Hematopoietic multipotent progenitor cell (in vitro differentiated cells): ENCODE measurements at places on chromosomes 16 and 17.

- DNase-seq = peak; percentile 16
Measured at GRCh38 chr16:79261481-79261940, 339.0 kb downstream of the MAF start.

GRCh38 chr17:14211801-14212200, 24.9 kb downstream of the CDRT15 start:
- no peak for DNase-seq

DNA sequence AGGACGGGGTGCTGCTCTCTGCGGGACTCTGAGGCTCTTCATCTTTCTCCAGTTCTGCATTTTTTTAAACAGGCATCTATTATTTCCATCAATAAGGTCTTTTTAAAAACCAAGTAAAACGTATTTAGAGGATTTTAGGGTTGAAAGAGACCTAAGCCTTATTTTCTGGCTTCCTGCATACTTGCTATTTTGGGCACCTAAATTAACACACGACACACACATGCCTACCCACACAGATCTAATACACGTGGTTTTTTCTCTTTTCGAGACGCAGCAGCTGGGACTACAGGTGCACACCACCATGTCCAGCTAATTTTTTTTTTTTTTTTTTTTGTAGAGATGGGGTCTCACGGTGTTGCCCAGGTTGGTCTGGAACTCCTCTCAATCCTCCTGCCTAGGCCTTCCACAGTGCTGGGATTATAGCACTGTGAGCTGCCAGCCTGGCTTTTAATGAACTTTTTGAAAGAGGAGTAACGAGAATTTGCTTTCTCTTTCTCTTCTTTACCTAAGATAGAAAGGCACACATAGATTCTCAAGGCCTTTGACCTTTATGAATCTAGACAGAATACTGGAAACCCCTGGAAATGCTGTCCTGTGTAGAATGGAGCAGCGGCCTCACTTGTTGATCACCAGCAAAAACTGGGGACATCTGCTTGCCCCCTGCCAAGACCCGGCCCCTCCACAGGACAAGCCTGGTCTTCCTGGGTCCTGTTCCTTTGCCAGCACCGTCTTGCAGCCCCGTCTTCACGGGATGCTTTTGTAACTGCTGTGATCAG, 13.8 kb downstream of the DNAAF8 start:
- no peak for DNase-seq

DNA sequence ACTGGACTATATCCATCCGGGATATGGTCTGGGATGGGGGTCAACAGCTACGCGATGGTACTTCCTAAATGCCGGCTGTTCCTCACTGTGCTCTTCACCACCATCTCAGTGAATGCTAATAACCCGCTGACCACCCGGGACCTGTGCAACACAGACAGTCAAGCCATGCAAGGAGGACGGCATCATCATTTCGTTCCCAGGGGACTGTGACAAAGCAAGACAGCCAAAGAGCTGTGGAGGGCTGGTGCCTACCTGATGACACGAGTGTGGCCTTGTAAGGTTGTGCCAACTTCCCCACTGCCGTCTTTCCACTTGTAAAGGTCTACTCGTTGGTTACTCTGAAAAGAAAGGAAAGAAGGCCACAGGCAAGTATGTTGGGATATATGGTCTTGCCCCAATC, 33.7 kb downstream of the WDR59 start:
- no peak for DNase-seq

DNA sequence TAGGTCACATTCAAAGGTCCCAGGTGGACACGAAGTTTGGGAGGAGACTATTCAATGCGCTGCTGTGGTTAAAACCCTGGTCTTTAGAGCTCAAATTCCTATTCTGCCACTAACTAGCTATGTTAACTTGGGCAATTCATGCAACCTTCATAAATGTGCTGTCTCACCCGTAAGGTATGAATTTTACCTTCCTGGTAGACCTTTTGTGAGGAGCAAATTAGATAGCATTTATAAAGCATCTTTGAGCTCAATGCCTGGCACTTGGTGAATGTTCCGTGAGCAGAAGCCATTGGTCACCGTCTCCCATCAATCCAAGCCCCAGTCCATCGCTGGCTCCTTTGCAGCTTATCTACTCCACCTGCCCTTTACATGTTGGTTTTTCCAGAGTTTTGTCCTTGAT, 16.6 kb downstream of the CHD9NB start:
- no peak for DNase-seq

DNA sequence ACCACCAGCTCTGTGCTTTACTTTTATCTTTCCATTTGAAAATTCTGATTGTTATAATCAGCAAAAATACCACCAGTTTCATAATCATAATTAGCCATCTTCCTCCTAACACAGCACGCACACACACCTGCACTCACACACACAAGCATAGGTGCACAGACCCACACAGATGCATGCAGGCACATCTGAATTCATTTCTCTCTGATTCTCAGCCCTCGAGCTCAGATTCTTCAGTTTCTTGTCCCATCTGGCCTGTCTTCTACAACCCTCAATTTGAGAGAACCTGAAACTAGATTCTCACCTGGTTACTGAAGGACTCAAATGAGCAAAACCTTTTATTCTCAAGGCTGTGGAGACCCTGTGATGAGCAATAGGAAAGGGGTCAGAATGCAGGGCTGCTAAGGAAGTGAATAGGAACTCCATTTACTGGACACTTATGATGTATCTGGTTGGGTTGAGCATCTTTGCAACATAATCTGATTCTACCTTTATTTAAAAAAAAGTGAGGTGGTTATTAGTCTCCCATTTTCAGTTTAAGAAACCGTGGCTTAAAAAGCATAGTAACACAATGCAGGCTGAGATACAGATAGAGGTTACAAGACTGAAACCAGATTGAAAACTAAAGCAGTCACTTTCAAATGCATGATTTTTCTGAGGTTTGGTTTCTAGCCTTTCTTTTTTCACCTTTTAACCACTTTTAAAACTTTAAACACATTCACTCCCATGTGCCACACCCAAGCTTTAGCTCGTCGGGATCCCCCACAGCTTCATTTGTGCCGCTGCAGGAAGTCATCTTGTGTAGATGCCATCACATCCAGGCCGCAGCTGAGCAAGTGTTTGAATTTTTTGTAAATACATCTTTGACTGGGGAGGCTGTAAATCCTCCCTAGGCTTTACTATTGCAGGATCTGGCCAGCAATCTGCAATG, 9.4 kb downstream of the KRT33A start:
- no peak for DNase-seq

DNA sequence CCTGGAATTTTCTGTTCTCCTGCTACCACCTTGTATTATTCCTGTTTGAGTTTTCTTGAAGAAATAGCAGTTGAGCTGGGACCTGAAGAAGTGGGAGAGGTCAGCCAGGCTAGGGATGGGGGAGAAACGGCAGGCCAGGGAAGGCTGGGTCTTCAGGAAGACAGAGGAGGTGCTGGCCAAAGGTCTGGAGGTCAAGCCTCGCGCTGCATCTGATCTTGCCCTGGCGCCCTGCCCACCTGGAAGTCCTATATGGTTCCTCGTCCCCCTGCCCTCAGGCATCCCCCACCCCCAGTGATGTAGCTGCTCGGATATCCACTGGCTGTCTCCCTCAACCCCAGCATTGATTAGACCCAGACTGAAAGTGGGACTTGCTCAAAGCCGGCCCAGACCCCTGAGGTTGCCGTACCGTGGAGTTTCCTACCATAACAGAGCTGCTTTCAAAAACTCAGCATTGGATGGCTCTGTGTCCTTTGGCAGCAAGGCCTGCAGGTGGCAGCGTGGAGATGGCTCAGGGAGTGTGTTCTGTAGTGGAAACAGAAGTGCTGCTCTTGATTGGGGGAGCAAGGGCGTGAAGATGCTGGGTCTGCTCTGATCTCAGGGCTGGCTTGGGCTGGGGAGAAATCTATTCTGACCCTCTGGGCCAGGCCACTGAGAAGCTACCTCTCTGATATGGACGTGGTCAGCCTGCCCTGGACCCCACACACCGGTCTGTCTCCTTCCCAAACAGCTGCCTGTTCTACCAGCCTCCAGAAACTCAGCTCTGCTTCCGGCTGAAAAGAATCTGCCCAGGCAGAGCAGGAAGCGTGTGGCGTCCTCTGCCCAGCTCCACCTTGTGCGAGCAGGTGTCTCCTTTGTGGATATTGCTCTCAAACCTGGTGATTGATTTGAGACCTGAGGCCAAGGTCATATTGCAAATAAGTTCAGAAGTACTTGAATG, 107.0 kb upstream of the CACNG5 start:
- peak; percentile 79 for DNase-seq

GRCh38 chr16:49588729-49589384, 215.3 kb downstream of the C16orf78 start:
- no peak for DNase-seq

- DNase-seq = no peak
Measured at GRCh38 chr17:68349157-68349556, 57.9 kb downstream of the ARSG start.

DNA sequence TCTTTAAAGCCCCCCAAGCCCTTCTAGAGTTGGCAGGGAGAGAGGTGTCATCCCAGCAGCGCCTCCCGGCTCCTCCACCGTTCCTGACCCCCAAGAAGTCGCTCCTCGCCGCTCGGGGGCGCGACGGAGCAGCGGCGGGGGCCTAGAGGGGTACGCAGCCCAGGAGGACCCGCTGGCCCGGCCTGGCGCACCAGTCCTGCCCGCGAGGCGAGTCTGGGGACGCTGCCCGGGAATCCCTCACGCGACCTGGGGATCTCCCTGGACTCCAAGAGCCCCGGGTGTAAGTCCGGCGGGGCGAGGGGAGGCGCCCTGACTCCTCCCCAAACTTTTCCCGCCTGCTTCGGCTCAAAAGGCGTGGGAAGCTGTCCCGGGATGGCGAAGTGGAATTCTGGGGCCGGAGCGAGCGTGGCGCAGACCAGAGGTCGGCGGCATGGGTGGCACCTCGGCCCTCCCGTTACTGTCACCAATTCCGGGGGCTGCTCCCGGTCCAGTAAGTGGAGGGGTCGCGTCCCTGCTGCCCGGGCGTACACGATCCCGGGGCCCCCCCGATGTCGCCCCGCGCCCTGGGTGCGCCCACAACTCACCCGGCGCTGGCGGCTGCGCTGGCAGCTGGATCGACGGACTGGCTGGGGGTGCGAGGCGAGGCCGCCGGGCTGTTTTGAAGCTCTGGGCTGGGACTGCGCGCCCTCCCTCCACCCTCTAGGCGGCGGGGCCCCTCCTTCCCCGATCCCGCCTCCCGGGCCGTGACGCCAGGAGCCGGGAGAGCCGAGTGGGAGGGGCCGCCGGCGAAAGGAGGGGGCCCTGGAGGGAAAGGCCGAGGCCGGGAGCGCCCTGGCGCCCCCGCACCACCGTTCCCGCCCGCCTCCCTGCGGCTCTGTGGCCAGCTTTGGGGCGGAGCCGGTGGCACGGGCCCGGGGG, at the start of gene EMP2:
EMP2 (minus strand) TSS at position 634 of the 918 bp plus-strand sequence. CDS start 32,981 bp downstream, outside the sequence.
- DNase-seq = peak; percentile 13

GRCh38 chr17:60330731-60331130, 61.2 kb downstream of the USP32 start:
- no peak for DNase-seq

DNA sequence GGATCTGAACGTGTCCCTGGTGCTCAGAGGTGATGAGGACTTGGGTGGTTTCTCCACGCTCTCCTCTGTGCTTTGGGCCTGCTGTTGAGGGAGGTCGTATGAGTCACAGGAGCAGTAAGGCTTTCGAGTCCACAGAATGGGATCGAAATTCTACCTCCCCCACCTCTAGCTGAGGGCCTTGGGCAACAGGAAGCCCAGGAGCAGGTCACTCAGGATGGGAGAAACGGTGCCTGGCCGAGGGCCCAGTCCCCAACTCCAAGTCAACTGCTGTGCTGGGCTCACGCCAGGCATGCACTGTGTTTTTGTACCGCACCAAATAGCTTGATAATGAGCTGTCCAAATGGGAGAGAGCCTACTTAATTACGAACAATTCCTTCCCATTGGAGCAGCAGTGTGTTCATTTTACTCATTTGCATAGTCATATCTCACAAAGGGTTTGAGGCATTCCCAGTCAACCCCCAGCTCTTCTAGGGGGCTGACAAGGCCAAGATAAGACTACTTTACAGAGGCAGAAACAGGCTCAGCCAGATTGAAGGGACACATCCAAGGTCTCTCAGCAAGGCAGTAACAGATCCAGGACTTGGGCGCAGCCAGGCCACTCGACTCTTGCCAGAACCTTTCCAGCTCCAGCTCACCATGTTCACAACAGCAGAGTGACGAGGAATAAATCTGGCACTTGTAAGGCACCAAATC, 53.6 kb downstream of the WNT3 start:
- no peak for DNase-seq

DNA sequence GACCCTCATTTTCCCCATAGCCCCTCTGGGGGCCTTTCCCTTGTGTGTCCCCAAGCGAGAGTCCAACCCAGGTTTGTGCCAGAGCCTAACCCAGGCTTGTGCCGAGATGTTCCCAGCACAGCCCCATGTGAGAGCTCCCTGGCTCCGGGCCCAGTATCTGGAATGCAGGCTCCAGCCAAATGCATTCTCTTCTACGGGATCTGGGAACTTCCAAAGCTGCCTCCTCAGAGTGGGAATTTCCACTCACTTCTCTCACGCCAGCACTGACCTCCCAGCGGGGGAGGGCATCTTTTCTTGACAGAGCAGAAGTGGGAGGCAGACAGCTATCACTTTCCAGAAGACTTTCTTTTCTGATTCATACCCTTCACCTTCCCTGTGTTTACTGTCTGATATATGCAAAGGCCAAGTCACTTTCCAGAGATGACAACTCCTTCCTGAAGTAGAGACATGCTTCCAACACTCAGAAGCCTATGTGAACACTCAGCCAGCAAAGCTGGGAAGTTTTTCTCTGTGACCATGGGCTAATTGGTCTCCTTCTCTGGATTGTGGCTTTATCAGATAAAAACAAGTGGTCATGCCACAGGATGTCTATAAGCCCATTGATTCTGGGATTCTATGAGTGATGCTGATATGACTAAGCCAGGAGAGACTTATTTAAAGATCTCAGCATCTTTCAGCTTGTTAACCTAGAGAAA, 2.5 kb upstream of the CCL2 start:
- no peak for DNase-seq

GRCh38 chr16:21197112-21197511, 14.3 kb downstream of the ZP2 start:
- peak; percentile 28 for DNase-seq

DNA sequence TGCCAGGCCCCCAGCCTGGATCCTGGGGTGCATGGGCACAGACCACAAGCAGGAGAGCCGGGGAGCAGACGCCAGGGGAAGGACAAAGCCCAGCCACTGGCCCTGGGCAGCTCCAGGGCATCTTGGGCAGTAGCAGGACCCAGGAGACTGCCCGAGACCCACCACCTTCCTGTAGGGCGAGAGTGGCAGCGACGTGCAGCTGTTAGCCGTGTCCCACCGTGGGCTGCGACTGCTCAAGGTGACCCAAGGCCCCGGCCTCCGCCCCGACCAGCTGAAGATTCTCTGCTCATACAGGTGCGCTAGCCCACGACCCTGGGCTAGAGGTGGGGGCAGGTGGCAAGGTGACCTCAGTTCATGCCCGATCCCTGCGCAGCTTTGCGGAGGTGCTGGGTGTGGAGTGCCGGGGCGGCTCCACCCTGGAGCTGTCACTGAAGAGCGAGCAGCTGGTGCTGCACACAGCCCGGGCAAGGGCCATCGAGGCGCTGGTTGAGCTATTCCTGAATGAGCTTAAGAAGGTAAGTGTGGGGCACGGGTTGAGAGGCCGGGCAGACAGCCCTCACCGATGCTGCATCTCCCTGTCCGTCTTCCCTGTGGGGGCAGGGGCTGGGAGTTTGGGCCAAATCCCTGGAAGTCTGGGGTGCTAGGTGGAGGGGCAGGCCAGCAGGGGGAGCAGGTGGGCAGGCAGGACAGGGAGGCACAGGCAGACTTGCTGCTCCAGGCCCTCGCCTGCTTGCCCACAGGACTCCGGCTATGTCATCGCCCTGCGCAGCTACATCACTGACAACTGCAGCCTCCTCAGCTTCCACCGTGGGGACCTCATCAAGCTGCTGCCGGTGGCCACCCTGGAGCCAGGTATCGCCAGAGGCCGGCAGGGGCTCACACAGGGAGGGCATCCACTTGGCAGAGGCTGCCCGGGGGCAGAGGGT, 13.5 kb upstream of the SMIM5 start:
- DNase-seq = peak; percentile 19

GRCh38 chr17:2981325-2981724, 82.1 kb downstream of the OR1D5 start:
- DNase-seq = no peak
